ENCODE measurements at places on chromosomes 6 and 20. TPM values are rescaled to one million over a fixed set of nuclear protein-coding genes. Genes with fewer than 3 reads are reported as not detected.

The LAMP5 gene
- total RNA-seq: 4.8 TPM

The CD24 gene
- 1,048 TPM for total RNA-seq

The TRIM10 gene
- 0.31 TPM for total RNA-seq

The RIPOR3 gene
- 1.7 TPM for total RNA-seq

The TFAP2D gene
- 0.47 TPM for total RNA-seq

The CEP250 gene
- total RNA-seq: 21.8 TPM

The NOX3 gene
- total RNA-seq: not detected

The SULF2 gene
- total RNA-seq: 9.4 TPM

The MAPK13 gene
- total RNA-seq: 3.0 TPM

The VWA7 gene
- 0.31 TPM for total RNA-seq

The CNKSR3 gene
- total RNA-seq: 3.0 TPM

The KCNB1 gene
- total RNA-seq: 5.8 TPM

The MLN gene
- total RNA-seq: not detected

The LINC00237 gene
- total RNA-seq: 2.0 TPM

The DOK5 gene
- 350 TPM for total RNA-seq

The ENPP5 gene
- 4.7 TPM for total RNA-seq

The NOTCH4 gene
- 5.0 TPM for total RNA-seq

The JARID2 gene
- total RNA-seq: 18.6 TPM

The DDO gene
- 0.16 TPM for total RNA-seq

The DAAM2 gene
- total RNA-seq: 14.0 TPM

The CD93 gene
- total RNA-seq: 13.6 TPM

The PGBD1 gene
- total RNA-seq: 17.0 TPM

The ZBP1 gene
- not detected for total RNA-seq

The DYNLT1 gene
- total RNA-seq: 75.6 TPM

The GINS1 gene
- total RNA-seq: 9.7 TPM

The MDFI gene
- 11.7 TPM for total RNA-seq

The TMEM217 gene
- total RNA-seq: 1.2 TPM

The C6orf15 gene
- not detected for total RNA-seq

The PET117 gene
- total RNA-seq: 12.9 TPM

The SPATA2 gene
- 2.7 TPM for total RNA-seq

The ADAM33 gene
- total RNA-seq: 3.6 TPM

The ATP6V1G2 gene
- total RNA-seq: 54.0 TPM

The SMOC2 gene
- 1.2 TPM for total RNA-seq

The DYNLT2 gene
- total RNA-seq: 2.8 TPM

The GPR63 gene
- total RNA-seq: 27.9 TPM

The NUDT3 gene
- total RNA-seq: 116 TPM

The MDC1 gene
- total RNA-seq: 12.5 TPM

The RBM24 gene
- 31.2 TPM for total RNA-seq

The TOX2 gene
- 0.31 TPM for total RNA-seq
